ENCODE measurements at places on chromosomes 13 and 19.

GRCh38 chr13:31209172-31209840 is 9.5 kb downstream of the B3GLCT start:
- DNase-seq, result peak; percentile 89

DNA sequence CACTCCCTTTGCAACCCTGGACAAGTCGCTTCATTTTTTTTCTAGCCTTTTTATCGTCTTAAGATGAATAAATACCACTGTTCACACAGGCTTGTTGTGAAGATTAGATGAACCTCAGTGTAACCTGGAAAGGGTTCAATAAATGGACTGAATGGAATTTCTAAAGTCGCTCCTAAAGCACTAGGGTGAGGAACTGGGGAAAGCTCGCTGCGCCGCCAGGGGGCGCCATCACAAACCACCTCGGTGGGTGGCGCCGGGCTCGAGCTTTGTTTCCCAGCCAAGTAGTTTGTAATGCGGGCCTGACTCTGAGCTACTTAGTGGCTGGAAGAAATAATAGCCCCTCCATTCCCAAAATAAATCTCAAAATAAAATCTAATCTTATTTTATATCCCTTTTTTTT is 2.2 kb upstream of the CEACAM6 start:
- peak; percentile 77 for DNase-seq

DNA sequence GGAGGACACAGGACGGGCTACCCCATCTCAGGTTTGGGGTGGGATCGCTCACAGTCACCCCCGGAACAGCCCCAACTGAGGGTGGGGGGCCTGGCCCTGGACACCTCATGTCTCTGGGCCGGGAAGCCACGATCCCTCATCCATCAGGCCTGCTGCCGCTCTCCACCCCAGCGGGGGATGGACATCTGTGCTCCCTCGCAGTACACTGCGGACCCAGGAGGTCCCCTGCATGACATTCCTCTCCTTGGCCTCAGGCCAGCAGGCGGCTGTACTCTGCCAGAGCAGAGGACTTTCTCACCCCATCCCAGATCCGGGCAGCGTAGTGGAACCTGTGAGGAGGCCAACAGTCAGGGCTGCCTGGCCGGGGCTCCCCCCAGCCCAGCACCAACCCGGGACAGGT is 15.5 kb downstream of the IRGC start:
- DNase-seq, result no peak

DNA sequence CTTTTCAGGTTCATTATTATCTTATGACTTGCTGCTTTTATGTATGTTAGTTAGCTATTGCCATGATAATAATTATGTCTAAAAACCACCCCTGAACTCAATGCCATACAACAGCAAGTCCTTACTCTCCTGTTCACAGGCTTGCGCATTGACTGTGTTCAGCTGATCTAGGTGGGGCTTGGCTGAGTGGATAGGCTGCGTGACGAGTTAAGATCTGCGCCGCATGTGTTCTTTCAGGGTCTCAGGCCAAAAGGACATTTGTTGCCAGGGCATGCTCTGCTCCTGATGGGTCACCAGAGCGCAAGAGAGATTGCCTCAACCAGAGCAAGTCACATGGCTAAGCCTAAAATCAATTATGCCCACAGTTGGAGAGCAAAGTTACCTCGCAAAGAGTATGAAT is 859 bp downstream of the ZNF568 start:
- peak; percentile 55 for DNase-seq

GRCh38 chr13:73693215-73693614 is 441.0 kb downstream of the KLF12 start:
- DNase-seq, result no peak

- DNase-seq, result no peak
Observed at GRCh38 chr13:99909097-99909835, 62.3 kb downstream of the ZIC5 start.

- DNase-seq, result peak; percentile 89
Observed at GRCh38 chr19:12639901-12640613, 26.5 kb downstream of the MAN2B1 start.

GRCh38 chr13:110555601-110556223 is 5.8 kb downstream of the RAB20 start:
- DNase-seq, result no peak

GRCh38 chr19:12656899-12657571 is 9.5 kb downstream of the MAN2B1 start:
- DNase-seq, result no peak

- peak; percentile 94 for DNase-seq
Observed at GRCh38 chr19:35935911-35936737, at the start of gene LRFN3. LRFN3 (plus strand) TSS chr19:35936374; CDS start chr19:35939426, 3,052 bp downstream.

GRCh38 chr13:20340136-20340758 is 108.1 kb upstream of the GJB6 start:
- no peak for DNase-seq

All from D341Med (cell line).